ENCODE measurements at places on chromosomes 11 and 22. TPM values are rescaled to one million over a fixed set of nuclear protein-coding genes. Genes with fewer than 3 reads are reported as not detected.

Gene POTEH
- total RNA-seq: not detected

Gene ZNF143
- 22.4 TPM for total RNA-seq

Gene PDGFB
- 19.9 TPM for total RNA-seq

Gene APOA4
- not detected for total RNA-seq

Gene GPHA2
- not detected for total RNA-seq

Gene CDHR5
- total RNA-seq: not detected

GRCh38 chr11:80722629-80723028, 1281.8 kb upstream of the TENM4 start:
- no peak for DNase-seq

- DNase-seq: no peak
Observed at GRCh38 chr11:17414317-17414737, 25.9 kb upstream of the KCNJ11 start.

DNA sequence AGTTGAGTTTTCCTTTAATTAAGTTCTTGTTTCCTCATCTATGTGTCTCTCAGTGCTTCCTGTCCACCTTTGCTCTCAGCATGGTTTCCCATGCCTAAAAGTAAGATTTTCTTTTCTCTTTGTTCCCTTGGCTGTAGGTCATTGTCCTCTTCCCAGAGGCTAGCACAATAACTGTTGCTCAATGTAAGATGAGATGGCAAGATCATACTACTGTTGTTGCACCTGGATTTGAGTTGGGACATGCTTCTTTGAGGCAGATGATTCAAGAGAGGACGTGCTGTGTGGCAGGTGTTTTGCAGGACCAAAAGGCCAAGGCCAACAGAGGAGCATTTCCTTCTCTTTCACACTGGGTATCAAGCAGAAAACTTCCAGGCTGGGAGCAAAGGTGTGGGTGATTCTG, 11.3 kb upstream of the NELL1 start:
- DNase-seq: no peak

GRCh38 chr11:92224054-92224406, 588 bp upstream of the FAT3 start:
- DNase-seq: no peak

- DNase-seq: no peak
Observed at GRCh38 chr11:111460340-111460739, 51.8 kb downstream of the BTG4 start.

DNA sequence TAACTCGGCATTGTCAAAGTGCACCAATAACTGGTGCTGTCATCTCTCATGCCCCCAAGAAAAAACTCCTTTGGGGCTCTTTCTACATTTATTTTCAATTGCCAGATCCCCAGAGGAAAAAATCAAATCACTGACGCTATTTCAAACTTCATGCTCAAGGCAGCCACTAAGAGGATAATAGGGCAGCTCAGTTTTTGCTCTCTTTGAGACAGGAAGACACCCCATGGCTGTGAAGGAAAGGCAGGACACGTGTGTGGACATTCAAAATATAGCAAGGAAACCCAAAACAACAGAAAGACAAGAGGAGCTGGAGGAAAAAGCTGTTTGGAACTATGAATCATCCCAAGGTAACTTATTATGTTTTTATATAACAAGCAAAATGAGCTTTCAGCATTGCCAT, 83.7 kb downstream of the SERGEF start:
- no peak for DNase-seq
